GM23338 (cell line): ENCODE measurements at places on chromosomes 2 and 18. TPM values are rescaled to one million over a fixed set of nuclear protein-coding genes. Genes with fewer than 3 reads are reported as not detected.

VIL1 gene
- total RNA-seq: 5.9 and 9.2 TPM in 2 replicates

PMAIP1 gene
- 151 and 156 TPM in 2 replicates for total RNA-seq

OLA1 gene
- 104 and 114 TPM in 2 replicates for total RNA-seq

LHCGR gene
- total RNA-seq: 0.12 and 0.45 TPM in 2 replicates

TCF4 gene
- total RNA-seq: 89.2 and 91.2 TPM in 2 replicates

GRHL1 gene
- 2.5 and 4.2 TPM in 2 replicates for total RNA-seq

NETO1 gene
- 20.7 and 26.6 TPM in 2 replicates for total RNA-seq

GALNT3 gene
- 17.1 and 38.1 TPM in 2 replicates for total RNA-seq

OSBPL6 gene
- total RNA-seq: 7.9 and 8.5 TPM in 2 replicates

APLF gene
- total RNA-seq: 3.7 and 6.6 TPM in 2 replicates

MYO7B gene
- total RNA-seq: not detected in 2 replicates

NTSR2 gene
- 0.10 TPM in 1 of 2 replicates, not detected in the other for total RNA-seq

CKAP2L gene
- 15.1 and 16.2 TPM in 2 replicates for total RNA-seq

TMEM185B gene
- total RNA-seq: 15.2 and 24.4 TPM in 2 replicates

CACNB4 gene
- 7.6 and 9.8 TPM in 2 replicates for total RNA-seq

MGAT5 gene
- total RNA-seq: 25.4 and 27.6 TPM in 2 replicates

DSG1 gene
- total RNA-seq: 0.04 TPM in 1 of 2 replicates, not detected in the other

B3GNT2 gene
- 70.4 and 73.1 TPM in 2 replicates for total RNA-seq

ZEB2 gene
- total RNA-seq: 0.08 TPM in 1 of 2 replicates, not detected in the other

PCARE gene
- not detected in 2 replicates for total RNA-seq

TGFA gene
- total RNA-seq: 2.6 and 6.5 TPM in 2 replicates

THAP4 gene
- 80.4 and 81.6 TPM in 2 replicates for total RNA-seq

CHN1 gene
- 30.2 and 36.5 TPM in 2 replicates for total RNA-seq

EVA1A gene
- 7.9 and 8.5 TPM in 2 replicates for total RNA-seq

EHBP1 gene
- total RNA-seq: 47.0 and 47.9 TPM in 2 replicates

G6PC2 gene
- total RNA-seq: not detected in 2 replicates

LAMA3 gene
- 2.6 and 4.9 TPM in 2 replicates for total RNA-seq

IL1RL1 gene
- total RNA-seq: not detected in 2 replicates

PROKR1 gene
- 5.2 and 5.3 TPM in 2 replicates for total RNA-seq

FLACC1 gene
- 0.10 TPM in 1 of 2 replicates, not detected in the other for total RNA-seq

PDE11A gene
- 0.73 and 1.7 TPM in 2 replicates for total RNA-seq

TLX2 gene
- total RNA-seq: 0.21 TPM in 1 of 2 replicates, not detected in the other

SH3RF3 gene
- total RNA-seq: 0.63 and 1.2 TPM in 2 replicates

CIB4 gene
- total RNA-seq: not detected in 2 replicates

NYAP2 gene
- not detected in 2 replicates for total RNA-seq

FMNL2 gene
- total RNA-seq: 43.0 and 45.4 TPM in 2 replicates

LMAN1 gene
- 94.3 and 111 TPM in 2 replicates for total RNA-seq

TMEM178A gene
- total RNA-seq: 12.3 and 17.4 TPM in 2 replicates

LCT gene
- not detected in 2 replicates for total RNA-seq

RGPD3 gene
- total RNA-seq: 0.28 and 0.50 TPM in 2 replicates

MC4R gene
- total RNA-seq: not detected in 2 replicates

ECEL1 gene
- 17.5 and 18.0 TPM in 2 replicates for total RNA-seq

SERPINB13 gene
- total RNA-seq: not detected in 2 replicates

ANKRD30B gene
- not detected in 2 replicates for total RNA-seq

SERPINB10 gene
- not detected in 2 replicates for total RNA-seq

MARCHF4 gene
- 1.1 and 1.2 TPM in 2 replicates for total RNA-seq

SUCLG1 gene
- 22.2 and 24.3 TPM in 2 replicates for total RNA-seq

SERPINB12 gene
- total RNA-seq: not detected in 2 replicates

PLEKHH2 gene
- 6.5 and 6.7 TPM in 2 replicates for total RNA-seq

CHST9 gene
- 14.3 and 15.5 TPM in 2 replicates for total RNA-seq

FN1 gene
- total RNA-seq: 217 and 255 TPM in 2 replicates

B3GNT7 gene
- 78.1 and 89.4 TPM in 2 replicates for total RNA-seq
